ENCODE measurements at places on chromosomes 3 and 15.

DNA sequence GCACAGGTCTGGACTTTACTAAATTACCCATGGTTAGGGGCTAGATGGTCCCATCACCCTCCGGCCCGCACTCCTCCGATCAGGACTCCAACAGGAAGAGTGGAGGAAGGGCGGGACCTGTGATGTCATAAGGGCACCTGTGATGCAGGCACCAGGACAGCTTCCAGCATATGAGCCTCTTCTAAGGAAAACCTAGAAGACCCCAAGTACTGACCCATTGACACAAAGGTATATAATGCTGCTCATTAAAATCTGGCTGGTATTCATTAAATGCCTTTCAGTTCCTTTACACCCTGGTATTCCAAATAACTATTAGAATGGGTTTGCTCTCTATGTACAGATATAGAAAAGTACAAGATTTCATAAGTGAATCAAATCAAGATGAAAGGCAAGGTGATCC lies at the start of gene IQCF5:
Gene IQCF5, minus strand, starts transcription at position 101 of the 400 bp plus-strand sequence. Its CDS starts 70 bp downstream, at position 31.
- no peak for DNase-seq

DNA sequence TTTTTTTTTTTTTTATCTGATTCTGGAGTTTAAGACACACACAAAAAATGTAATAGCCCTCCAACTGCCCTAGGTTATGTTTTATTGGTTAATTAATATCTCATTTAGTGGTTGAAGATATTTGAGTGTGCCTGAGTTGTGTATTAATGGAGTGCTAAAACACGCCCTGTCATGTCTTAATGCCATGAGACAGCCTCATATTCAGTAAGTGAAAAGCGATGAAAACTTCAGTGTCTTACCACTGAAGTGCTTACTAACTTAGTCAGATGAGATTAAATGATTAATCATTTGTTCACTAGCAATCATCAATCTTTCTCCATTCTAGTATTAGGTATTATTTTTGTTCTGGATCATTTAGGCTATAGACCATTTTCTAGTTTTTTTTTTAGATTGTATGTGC lies 544.7 kb upstream of the ROBO2 start:
- DNase-seq: no peak

DNA sequence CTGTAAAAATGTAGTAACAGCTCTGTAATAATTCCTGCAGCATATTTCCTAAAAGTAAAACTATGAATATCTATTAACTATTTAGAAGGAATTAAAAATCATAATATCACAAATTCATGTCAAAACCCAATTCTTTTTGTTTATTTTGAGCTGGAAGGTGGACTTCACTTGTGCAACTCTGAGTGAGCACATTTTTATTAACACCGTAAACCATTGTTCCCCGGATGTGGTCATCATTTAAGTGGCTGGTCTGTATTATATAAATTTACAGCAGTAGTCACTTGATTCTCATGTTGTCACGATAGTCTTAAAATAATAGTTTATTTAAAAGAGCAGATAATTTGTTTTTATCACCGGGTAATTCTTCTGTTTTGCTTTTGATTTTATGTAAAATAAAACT lies 43.0 kb upstream of the UTS2B start:
- no peak for DNase-seq

DNA sequence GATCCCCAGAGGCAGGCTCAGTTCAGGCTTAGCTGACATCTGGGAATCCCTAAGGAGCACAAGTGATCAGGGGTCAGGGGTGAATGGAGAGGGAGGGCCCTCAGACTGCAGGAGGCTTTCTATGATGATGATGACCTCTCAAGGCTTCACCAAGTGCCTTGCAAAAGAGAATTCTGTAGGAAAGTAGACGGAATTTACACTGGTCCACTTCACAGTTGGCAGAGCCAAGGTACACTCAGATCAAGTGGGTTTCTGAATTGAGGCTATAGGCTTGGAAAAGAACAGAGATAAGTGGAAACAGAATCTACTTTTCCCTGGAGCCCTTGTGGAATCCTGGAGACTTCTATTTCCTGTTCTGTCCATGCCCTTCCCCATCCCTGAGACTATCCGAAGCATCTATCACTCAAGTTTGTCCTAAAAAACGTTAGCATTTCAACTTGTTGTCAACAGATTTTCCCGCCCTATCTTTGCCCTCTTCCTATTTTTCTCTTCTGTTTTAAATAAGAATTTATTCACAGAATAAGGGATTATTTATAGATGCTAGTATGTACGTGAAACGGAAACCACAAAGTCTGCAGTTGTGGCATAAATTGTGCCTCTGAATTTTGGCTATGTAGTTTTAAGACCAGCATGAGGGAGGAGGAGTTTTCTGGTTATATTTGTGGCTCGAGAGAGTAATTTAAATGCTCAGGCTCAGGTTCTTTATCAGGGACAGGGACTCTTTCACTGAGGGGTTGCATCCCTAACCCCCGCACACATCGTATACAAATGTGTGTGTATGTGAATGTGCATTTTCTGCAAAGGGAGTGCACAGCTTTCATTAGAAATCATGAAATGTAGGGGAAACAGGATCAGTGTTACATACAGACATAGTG lies 12.8 kb downstream of the GCSAM start:
- DNase-seq: no peak
